LNCaP clone FGC (cell line): ENCODE measurements at places on chromosomes 12 and 14.

GRCh38 chr14:103283916-103284315 is 50.1 kb upstream of the EIF5 start:
- DNase-seq, result no peak

- DNase-seq, result no peak
Observed at GRCh38 chr12:129614221-129614885, 289.5 kb downstream of the TMEM132D start.

DNA sequence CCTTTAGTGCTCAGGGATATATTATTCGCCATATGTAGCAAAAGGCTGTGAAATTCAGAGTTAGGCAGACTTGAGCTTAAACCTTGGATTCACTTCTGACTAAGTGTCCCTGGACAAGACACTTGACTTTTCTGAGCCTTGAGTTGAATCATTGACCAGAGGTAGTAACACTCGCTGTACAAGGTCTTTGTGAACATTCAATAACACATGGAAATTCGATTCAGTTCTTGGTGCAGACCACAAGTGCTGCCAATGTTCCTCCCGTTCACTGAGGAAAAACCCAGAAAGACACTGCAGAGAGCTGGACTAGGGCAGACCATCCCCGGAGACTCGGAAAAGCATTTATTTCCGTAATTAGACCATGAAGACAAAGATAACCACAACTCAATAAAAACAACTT is 901.4 kb downstream of the AACS start:
- DNase-seq, result no peak

DNA sequence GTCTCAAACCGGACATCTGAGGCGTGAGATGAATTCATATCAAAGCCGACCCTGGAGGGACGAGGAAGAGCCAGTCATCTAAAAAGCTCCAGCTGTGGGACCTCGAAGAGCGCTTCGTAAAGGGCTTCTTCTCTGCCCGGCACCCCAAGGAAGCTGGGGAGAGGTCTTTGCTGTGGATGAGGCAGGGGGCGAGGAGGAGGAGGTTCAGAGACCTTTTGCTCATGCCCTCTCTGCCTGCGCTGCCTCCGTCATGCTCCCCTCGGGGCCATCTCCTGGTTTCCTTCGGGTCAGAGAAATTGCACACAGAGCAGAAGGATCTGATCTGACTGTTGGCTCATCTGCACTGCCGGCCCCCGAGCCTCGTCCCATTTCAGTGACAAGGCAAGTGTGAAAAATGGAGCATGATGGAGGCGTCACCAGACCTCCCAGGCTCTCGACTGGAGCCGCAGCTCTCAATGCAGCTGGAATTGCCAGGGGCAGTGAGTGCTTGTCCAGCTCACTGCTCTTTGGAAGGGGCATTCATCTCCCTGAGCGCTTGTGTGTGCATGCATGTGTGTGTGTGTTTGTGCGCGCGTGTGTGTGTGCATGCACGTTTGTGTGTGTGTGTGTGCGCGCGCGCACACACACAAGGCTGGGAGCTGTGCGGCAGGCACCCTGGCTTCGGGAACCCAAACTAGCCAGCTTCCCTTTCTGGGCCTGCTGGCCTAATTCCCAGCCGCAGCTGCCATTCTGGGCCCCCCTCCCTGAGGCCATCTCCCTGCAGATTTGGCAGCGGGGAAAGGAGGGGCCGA is 9.2 kb downstream of the CABP1 start:
- DNase-seq, result no peak

DNA sequence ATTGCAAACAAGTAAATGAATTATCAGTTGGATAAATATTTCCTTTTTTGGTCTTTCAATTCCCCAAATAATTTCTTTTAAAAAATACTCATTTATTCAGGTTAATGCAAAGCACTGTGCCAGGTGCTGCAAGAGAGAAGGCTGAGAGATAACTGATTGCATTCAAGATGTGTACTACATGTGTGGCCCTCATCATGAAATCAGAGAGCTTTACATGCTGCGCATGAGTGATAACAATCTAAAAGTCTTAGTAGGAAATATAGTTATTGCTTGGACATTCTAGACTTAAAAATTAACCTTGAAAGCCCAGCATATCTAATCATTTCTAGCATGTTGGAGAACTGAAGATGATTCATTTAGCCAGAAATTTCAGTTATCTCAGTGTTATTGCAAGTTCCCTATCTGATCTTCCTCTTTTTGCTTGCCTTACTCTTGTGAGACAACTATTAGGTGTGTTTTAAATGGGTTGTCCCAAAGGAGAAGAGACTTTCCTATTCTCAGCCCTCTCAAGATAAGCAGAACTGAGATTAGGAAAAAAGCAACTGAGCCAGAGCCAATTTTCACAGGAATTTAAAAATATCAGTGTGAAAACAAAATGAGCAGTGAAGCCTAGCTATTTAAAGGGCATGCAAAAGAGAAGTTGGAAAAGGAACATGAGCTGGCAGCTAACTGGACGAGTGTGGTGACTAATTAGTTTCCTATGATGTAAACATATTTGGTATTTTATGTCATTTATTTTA is 60.9 kb downstream of the PLEKHA5 start:
- no peak for DNase-seq
